ENCODE measurements at places on chromosomes 16 and 17.

DNA sequence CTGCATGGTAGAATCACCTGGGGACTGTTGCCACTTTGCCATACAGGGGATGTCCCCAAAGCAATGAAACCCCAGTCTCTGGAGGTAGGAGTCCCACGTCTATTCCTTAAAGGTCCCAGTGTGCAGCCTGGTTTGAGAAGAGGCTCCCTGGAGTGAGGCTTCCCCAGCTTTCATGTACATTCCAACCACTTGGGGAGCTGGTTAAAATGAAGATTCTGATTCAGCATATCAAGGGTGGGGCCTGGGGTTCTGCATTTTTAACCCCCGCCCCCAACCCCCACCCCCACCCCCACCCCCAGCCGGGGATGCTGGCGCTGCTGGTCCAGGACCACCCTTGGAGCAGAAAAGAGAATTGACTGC is 241.2 kb downstream of the FOXL1 start:
- no peak for DNase-seq

GRCh38 chr16:73887911-73888310 is 408.7 kb upstream of the PSMD7 start:
- DNase-seq: no peak

- no peak for DNase-seq
Observed at GRCh38 chr16:1765826-1766225, 5.5 kb downstream of the NME3 start.

DNA sequence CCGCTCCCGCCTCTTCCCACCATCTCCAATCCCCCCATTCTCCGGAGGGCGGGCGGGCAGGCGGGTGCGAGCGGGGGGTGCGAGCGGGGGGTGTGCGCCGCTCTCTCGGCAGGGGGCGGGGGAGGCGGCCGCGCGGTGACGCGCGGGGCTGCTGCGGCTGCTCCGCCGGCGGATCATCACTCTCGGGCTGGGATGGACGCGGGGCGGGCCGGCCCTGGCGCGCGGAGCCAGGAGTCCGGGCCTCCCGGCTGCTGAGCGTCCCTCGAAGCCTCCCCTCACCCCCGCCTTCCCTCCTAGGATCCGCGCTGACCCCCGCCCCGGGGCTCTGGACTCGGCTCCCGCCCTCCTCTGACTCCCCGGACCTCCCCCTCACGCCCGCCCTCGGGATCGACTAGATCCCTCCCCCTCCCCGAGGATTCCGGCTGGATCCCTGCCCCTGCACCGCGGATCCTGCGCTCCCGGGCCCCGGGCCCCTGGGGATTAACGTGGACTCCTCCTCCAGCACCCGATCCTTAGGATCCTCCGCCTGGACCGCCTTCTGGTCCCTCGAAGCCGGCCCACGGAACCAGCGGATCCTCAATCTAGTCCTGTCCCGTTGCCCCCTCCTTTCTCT is 946 bp upstream of the TMEM256 start:
- DNase-seq: peak; percentile 70

DNA sequence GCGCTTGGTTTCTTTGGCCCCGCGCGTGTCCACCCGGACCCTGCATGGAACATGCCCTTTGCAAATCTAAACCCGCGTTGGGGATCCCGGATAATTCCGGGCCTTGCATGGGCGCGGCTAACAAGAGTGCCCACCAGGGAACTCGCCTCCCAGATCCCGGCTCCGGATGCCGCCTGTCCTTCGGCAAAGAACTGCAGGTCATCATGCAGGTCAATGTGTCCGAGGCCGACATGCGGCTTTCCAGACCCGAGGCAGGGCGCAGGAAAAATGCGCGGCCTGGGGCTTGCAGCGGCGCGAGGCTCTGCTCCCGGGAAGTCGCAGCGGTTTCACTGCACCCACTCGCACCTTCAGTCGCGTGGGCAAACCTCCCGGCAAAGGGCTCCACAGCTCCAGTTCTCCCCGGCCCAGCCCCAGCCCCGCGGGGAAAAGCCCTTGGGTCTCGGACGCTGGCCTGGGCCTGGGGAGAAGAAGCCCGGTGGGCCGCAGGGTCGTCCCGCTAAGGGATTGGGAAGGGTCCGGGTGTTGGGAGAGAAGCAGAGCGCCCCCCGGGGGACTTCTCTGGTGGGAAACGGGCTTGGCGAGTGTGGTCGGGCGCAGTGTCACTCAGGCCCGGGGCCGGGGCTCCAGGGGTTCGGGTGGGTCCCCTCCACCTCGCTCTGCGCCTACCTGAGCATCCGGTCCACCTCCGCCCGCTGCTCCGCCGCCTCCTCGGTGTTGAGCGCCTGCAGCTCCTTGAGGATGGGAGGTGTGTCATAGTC is 805 bp downstream of the HNF1B start:
- DNase-seq: no peak

GRCh38 chr16:57929250-57929649 is 41.7 kb downstream of the CNGB1 start:
- no peak for DNase-seq

- DNase-seq: no peak
Observed at GRCh38 chr16:61323456-61323855, 712.8 kb downstream of the CDH8 start.

DNA sequence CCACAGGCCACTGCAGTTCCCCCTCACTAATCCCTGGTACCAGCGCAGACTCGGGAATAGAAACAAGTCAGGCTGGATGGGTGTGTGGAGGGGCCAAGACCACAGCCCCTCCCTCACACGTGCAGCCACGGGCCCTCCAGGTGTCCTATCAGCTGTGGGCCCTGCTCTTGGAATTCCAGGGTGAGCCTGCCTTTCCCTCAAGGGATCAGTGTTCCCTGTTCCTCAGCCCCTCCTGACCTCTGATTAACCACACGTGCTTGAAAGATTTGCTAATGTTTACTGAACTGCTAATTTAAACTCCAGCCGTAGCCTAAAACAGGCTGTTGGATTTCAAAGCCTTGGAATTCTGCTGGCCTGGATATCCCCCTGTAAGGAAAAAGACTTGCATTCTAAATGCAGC is 146.4 kb downstream of the SOCS1 start:
- no peak for DNase-seq

- DNase-seq: no peak
Observed at GRCh38 chr17:39750131-39751015, 12.6 kb downstream of the GRB7 start.

DNA sequence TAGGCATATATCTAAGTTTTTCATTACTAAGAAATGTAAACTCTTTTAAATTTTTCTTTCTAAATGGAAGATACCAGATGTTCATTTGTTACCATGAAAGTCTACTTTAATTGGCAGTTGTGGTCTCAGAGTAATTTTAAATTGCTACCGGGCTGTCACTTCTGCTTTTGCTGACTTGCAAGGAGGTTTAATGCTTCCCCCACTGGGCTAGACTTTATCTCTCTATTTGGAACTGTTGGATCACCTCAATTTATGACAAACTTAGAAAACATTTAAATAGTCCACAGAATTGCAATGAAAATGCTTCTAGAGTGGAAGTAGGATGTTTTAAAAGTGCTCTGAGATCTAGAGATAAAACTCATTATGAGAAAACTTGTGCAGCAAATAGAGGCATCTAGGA is 479.8 kb upstream of the GOT2 start:
- no peak for DNase-seq

DNA sequence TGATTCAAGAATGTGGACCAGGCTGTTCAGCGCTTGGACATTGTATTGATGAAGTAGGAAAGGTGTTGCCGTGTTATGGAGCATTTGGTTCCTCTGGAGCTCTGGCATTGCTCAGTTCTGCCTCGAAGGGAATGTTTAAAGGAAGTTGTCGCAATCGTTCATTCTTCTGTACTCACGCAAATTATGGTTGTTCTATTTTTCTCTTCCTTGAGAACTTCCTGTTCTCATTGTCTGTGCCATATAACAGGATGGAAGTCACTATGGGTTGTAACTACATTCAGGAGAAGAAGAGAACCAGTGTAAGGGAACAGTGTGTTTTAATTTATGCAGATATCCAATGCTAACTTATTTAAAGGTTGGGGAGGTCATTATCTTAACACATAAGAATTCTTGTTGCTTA is 13.0 kb downstream of the PCTP start:
- no peak for DNase-seq

- DNase-seq: no peak
Observed at GRCh38 chr17:46851029-46851741, at the start of gene WNT9B. WNT9B (plus strand) TSS chr17:46851583; CDS start chr17:46851639, 56 bp downstream.

DNA sequence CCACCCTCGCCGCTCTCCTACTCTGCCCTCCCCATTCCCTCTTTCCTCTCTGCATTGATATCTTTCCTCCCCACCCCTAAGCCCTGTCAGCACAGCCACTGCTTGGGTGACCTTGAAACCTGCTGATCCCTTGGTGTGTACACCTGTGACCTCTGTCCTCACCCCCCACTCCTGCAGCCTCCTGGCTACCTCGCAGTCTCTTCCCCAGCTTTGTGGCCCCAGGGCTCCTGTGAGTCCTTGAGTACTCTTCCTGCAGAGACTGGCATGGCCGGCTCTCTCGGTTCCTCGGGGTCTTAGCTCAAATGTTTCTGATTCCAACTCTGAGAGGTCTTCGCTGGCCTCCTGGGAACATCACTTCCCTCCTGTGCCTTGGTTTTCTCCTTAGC is 31.7 kb downstream of the ADCY7 start:
- DNase-seq: no peak

DNA sequence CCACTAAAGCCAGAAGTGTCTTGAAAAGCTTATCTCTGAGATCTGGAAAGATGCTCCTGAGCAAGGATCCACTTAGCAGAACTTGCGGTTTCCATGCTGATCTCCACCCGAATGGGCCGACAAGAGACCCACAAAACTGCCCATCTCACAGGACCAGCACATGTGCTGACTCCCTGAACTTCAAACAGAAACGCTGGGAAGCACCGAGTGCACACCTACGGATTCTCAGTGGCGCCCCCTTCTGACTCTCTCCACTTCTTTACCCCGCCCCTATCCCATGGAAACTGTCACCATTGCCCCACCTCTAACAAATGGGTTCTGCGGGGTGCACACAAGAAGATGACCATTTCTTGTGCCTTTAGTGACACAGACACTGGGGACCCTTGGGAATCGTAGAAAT is 21.4 kb downstream of the CDRT4 start:
- DNase-seq: no peak

- no peak for DNase-seq
Observed at GRCh38 chr16:84922351-84923120, 88.8 kb downstream of the ZDHHC7 start.

- DNase-seq: no peak
Observed at GRCh38 chr17:14352136-14352535, 51.3 kb downstream of the HS3ST3B1 start.

- no peak for DNase-seq
Observed at GRCh38 chr17:57982452-57983170, 5.4 kb downstream of the VEZF1 start.

- DNase-seq: no peak
Observed at GRCh38 chr17:37737971-37738370, 6.9 kb downstream of the HNF1B start.

- no peak for DNase-seq
Observed at GRCh38 chr17:62675701-62676100, 48.2 kb downstream of the MRC2 start.

DNA sequence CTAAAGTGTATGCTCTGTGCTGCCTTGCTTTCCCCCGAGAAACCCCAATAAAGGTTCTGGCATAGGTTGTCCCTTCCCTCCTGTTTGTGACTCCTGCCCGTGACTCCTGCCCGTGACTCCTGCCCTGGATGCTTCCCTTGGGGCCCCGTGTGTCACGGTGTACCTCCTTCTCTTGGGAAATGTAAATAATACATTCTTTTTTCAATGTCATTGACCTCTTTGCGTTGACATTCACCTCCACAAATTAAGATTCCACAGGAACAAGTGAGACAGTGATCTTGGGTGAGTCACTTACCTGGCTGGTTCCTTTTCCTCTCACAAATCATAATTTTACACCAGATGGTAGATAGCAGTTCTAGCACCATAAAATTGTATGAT is 632 bp downstream of the CCL15 start:
- no peak for DNase-seq

DNA sequence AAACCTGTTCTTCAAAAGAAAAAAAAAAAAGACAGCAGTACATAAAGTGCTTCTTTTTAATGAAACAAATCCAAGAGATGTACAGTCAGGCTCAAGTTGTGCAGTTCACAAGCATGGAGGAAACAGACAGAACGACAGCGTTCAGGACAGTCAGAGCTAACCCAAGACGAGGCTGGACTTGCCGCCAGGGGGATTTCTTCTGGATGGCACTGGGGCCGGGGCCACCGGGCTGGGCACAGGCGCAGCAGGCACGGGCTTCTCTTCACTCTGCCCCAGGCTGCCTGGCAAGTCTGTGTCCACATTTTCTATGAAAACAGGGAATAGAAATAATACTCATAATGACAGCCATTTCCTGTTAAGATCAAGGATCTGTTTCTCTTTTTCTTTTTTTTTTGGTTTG is 4.4 kb upstream of the NT5C start:
- no peak for DNase-seq

DNA sequence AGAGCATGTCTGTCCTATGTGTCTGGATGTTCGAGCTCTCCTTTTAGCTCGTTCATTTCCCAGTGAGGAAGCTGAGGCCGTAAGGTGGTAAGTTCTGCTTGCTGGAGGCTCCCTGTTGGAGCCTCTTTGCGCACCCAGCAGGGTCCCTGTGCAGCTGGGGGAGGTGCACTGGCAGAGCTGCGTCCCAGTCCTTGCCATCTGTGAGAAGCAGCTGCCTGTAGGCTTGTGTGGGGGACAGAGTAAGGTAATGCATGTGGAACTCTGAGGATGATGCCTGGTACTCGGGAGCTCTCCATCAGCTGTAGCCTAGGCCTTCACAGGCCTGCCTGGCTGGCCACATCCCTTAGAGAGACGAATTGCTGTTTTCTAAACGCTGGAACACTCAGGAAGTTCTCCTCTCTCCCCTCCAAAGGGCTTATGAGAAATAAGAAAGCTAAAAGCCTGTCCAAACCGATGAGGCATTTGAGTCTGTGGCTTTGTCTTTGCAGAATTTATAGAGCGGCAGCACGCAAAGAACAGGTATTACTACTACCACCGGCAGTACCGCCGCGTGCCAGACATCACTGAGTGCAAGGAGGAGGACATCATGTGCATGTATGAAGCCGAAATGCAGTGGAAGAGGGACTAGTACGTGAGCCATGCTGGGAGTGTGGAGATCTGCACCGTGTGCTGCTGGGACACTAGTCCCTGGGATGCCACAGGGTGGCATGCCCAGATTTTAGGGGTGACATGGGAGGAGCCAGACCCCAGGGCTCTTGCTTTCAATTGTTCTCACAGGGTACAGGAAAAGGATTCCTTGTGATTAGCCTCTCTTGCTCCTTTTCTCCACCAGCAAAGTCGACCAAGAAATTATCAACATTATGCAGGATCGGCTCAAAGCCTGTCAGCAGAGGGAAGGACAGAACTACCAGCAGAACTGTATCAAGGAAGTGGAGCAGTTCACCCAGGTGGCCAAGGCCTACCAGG is 1.6 kb downstream of the NDUFB10 start:
- no peak for DNase-seq

DNA sequence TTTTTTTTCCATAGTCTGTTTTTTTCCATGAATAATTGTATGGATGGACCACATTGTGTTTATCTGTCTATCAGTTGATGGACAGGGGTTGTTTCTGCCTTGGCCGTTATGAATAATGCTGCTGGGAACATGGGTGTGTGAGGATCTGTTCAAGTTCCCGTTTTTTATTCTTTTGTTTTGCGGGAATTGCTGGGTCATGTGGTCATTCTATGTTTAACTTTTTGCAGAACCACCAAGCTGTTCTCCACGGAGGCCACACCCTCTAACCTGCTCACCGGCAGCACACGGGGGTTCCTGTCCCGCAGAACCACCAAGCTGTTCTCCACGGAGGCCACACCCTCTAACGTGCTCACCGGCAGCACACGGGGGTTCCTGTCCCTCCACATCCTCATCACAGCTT is 5.9 kb upstream of the MSLN start:
- DNase-seq: no peak

Measured in activated gamma-delta T cell (primary cell).